ENCODE measurements at places on chromosomes 3 and 15.
A peak's percentile ranks its signal among the peaks of the same experiment; 100 is the strongest.

DNA sequence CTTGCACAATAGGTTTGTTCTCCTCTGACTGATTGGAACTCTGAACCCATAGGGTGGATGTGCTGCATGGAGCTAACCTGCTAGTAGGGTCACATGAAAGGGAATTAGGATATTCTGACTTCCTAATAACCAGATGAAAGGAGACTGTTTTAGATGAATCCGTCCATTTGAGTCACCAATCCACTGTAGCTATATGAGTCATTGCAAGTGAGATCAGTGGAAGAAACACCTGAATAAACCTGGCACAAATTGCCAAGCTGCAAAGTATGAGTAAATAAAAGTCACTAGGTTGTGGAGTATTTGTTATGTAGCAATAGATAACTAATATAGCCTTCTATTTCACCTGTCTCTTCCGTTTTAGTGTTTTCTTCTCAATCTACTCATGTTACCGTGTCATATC, 584.4 kb downstream of the PDCD6IP start:
- no peak for DNase-seq

GRCh38 chr3:49756036-49756435, 30.3 kb downstream of the IP6K1 start:
- DNase-seq, result no peak

- DNase-seq, result no peak
These were observed 349.6 kb downstream of the ZIC1 start for GRCh38 chr3:147758771-147759170.

- DNase-seq, result peak; percentile 8
These were observed 49.2 kb downstream of the HDGFL3 start for GRCh38 chr15:83158393-83158792.

DNA sequence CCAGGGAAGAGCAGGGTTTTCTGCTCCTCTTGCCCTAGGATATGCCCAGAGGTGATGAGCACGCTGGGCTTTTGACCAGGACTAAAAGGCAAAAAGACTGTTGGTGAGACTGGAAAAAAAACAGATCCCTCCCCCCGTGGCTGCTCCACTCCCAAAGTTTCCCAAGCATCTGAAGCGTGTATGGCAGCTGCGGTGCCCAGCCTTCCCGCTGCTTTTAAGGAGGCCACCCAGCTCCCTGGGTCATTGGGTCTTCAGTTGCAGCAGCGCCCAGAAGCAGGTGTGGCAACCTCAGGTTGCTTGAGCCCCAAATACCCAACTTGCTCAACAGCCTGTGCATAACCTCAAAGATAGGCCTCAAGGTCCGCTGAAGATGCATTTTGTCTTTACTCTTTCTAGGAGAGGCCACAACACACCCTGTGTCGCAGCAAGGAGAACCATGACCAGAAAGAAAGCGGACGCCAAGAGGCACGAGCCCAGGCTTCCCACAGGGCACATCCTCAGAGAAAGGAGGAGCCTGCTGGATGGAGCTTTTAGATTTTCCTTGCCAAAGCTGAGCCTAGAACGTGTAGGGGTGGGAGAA, 2.0 kb downstream of the SRGAP3 start:
- no peak for DNase-seq

GRCh38 chr15:38058596-38059075, 124.2 kb downstream of the TMCO5A start:
- DNase-seq, result no peak
